Sigmoid colon (tissue), 7 donors: ENCODE measurements at places on chromosomes 1 and 21. TPM values are rescaled to one million over a fixed set of nuclear protein-coding genes. Genes with fewer than 3 reads are reported as not detected.

GRCh38 chr1:56908619-56909221 lies 54.1 kb downstream of the C8A start:
- no peak for DNase-seq

Gene FCGR2B
- 6.4 TPM for total RNA-seq

DNA sequence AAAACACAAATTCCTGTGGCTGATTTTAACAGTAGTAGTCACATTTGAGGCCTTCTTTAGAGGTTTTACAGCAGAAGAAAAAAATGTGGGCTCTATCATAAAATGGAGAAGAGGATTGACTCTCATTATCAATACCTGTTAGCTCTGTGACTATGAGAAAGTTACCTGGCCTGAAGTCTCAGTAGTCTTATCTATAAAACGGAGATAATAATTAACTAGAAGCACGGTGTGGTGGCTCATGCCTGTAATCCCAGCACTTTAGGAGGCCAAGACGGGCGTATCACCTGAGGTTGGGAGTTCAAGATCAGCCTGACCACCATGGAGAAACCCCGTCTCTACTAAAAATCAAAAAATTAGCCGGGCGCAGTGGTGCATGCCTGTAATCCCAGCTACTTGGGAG lies 90.4 kb upstream of the PLPPR4 start:
- no peak for DNase-seq

DNA sequence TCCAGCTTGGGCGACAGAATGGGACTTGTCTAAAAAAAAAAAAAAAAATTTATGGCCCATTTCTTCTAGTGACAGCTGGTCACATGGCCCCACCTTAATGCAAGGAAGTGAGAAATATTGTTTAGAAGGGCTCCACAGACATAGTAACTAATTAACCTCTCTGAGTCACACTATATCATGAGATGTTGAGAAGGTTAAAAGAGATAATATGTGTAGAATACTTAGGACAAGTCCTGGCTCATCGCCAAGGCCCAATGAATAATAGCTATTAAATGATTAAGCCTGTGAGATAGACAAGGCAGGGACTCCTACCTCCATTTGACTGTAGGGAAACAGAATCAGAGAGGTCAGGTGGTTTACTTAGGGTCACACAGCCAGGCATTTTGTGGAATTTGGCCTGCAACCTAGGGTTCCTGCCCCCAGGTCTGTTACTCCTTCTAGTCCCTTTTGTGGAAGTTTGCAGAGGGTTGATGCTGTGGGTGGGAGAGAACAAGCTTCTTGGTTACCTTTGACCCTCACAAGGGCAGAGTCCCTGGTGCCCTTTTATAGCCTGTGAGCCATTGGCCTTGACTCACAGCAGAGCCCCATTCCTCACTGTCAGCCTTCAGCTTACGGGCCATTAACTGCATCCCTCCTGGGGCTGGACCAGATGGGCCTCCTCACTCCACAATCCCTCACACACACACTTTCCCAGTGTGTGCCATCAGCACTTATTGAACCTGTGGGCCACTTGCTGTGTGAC lies 48.5 kb downstream of the OPRD1 start:
- no peak for DNase-seq

DNA sequence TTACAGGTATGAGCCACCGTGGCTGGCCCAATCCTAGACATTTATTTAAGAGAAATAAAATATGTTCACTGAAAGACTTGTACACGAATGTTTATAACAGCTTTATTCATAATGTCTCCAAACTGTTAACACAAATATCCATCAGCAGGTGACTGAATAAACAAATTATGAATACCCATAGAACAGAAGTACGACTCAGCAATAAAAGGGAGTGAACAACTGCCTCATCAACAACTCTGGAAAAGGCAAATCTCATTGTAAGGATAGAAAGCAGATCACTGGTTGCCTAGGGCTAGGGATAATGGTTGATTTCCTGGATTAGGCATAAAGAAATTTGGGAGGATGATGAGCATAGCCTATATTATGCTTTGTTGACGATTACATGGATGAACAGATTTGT lies 41.7 kb downstream of the GABPA start:
- no peak for DNase-seq

DNA sequence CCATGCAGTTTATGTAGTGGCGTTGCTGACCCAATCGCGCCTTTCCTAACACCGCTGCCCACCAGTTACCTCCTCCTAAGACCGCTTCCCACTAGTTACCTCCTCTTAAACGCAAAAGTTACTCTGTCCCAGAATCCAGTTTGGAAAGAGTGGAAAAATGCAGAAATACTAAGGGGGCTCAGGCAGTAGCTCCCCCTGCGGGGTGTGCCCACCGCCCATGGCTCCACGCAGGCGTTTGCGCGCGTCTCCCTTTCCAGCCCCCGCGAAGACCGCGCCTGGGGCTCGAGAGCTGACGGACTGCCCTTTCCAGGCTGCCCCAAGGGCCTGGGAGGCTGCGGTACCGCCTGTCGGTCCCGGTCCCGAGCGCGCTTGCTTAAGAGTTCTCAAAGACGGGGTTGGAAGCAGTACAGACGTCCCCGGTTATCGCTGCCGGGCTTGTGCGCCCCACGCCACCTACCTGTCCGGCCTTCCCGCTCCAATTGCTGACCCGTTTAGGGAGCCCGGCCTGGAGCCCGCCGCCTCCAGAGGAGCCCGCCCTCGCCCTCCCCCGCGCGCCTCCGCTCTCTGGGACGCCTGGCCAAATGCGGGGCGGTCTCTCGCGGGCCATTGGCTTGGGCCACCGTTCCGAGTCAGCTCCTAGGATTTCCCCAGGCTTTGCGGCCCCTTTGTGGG lies 414.1 kb upstream of the ESRRG start:
- DNase-seq = no peak

DNA sequence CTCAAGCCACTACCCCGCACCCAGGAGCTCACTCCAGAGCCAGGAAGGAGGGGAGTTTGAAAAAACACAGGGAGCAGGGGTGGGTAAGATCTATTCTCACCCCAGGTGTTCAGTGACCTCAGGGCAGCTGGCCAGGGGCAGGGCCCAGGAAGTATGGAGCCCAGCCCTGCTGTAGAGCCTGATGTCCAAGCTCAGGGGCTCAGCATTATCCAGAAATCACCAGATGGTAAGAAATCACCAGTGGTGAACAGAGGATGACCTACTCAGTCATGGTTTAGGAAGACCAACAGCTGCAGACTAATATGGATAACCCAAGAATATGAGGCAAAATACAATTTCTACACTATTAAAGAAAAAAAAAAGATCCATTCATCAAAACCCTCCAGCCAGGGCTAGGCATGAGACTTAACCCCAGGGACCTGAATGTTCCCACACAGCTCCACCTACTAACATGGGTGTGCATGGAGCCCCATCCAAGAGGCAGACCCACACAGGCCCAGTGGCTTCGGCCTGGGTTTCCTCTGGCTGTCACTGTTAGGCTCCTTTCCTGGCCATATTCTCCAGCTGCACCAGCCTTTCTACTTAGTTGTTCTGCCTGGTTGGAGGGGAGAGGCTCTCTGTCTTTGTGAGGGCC lies 67.6 kb downstream of the KCNN3 start:
- DNase-seq = no peak

DNA sequence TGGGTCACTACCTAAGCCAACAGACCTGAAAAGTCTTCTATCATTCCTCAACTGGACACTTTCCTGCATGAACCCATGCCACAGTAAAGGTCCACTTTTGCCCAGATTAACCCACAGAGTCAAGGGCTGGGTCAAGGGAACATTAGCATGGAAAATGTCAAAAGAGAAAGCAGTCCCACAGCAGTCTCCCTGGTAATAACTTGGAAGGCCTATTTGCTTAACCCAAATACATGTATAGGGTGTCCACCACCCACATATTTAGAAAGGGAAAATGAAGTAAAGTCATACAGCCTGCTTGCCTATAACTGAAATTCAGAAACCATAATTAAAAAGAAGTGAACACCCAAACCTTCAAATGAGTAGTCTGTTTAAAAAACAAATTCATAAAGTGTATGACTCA lies 16.1 kb upstream of the HSD3B1 start:
- DNase-seq = no peak

DNA sequence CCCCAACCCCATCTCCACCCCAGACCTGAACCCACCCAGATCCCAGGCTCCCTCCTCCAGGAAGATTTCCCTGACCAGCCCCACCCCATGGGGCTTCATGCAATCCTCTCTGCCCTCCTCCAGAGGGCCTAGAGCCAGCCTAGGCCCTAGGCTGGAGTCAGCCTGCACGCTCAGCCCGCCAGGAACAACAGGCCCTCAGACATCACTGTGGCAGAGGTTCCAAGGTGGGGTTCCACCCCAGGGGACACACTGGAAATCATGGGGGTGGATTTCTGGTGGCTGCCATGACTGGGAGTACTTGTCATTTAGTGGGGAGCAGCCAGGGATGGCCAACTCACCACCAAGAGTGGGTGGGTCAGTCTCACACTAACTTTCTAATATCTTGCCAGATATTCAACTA lies 122.0 kb downstream of the GLIS1 start:
- peak; percentile 32 for DNase-seq

Gene AGL
- 34.3 TPM for total RNA-seq

Gene SLC2A5
- 6.1 TPM for total RNA-seq

DNA sequence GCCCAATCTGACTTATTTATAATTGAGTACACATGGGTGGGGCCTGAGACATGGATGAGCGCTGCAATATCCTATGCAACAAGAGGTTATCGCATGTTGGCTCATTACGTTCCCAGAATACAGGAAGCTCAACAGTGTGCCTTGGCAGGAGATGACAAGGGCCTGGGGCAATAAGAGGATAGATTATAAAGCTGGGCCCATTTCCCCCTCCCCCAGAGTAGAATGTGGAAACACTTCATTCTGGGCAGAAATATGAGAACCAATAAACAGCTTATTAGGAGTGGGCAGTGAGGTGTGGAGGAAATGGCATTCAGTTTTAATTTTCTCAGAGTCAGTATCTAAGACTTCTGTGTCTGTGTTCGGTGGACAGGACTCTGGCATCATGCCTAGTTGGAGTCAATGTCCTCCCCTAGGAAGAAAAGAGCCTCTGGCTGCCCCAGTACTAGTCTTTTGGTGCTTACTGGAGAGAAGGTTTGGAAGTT lies 92.8 kb downstream of the PIK3R3 start:
- DNase-seq = peak; percentile 67

DNA sequence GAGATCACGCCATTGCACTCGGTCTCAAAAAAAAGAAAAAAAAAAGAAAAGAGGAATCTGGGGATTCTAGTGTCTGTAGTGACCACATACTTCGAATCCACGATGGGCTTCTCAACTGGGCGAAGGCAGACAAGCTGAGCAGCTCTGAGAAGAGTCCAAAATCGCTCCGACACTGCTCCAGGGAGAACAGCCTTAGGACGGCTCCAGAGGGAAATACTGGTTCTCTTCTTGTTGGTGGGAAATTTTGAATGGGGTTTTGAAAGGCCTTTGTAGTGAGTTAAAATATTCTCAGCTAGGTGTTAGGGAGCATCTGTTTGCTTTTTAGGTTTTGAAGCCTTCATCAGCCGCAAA lies 18.3 kb upstream of the HJV start:
- no peak for DNase-seq

DNA sequence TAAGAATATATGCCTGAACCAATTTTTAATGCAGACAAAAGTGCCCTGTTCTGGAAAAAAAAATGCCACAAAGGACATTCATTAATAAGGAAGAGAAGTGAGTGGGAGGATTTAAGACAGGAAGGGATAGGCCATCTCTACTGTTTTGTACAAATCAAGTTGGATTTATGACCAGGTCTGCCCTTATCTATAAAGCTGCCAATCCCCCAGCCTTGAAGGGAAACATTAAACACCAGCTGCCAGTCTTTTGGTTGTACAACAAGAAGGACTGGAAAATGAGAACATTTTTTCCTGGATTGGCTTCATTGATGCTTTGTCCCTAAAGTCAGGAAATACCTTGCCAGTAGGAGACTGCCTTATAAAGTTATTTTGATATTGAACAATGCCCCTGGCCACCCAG lies 444.0 kb downstream of the NPHP4 start:
- DNase-seq = no peak

DNA sequence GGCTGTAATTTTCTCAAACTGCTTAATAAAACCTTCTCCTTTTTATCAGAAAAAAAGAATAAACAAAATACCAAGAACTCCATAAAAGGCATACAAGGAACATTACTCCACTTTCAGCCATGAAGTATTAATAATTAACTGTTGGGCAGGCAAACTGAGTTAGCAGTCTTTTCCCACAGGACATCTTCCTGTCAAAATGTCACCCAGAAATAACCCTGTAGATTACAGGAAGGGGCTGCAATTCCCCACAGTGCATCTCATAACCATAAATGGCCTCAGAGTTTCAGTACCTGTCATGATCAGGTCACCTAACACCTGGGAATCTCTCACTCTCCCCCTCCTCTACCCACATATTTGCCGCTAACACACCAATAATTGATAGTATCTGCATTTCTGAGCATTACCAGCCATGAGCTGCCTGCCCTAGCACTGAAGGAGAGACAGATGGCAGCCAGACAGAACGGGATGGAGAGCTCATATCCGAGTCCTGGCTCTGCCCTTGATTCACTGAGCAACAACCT lies 475.0 kb downstream of the SMYD3 start:
- DNase-seq = no peak

Gene IGSF9
- not detected for total RNA-seq

DNA sequence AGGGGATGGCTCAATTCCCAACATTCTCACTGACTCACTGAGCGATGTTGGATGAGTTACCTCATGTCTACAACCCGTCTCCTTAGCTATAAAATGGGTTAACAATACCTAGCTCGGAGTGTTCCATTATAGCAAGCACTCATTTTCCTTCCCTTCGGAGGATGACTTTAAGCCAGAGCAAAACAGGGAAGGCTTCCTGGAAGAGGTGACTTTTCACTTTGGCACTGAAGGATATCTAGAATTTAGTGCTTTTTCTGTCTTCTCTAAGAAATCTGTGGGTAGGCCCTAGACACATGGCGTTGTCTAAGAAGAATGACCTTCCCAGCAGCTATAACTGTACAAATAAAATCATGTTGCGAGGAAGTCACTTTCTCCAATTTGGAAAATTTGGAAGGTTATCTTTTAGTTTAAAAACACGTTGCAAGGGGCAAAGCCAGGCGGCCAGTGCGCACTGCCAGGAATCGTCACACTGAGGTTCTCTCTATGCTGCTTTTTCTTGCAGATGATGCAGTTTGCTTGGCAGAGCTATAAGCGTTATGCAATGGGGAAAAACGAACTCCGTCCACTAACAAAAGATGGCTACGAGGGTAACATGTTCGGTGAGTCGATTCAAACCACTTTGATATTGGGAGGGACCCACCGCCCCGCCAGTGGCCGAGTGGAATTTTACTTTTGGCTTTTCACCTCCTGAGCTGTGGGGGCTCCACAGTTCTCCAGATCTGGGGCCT lies 69.5 kb downstream of the MAN1C1 start:
- DNase-seq = no peak

- DNase-seq = no peak
These were observed 26.4 kb downstream of the CD48 start for GRCh38 chr1:160685266-160685665.

DNA sequence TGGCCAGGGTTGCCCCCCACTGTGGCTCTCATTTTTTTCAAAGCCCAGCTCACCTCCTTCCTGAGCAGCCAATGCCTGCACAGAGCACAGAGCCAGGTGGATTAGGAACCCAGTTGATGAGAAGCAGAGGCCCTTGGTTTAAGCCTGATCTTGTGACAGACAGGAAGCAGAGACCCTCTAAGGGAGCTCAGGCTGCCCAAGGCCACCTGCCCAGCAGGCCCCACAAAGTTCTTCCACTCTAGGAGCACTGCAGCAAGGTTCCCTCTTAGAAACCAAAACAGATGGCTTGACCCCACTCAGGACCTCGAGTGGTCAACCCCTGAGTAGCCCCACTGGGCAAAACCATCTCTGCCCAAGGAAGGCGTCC lies 25.5 kb upstream of the PRSS38 start:
- no peak for DNase-seq
